ENCODE measurements at places on chromosomes 5 and 9.

GRCh38 chr5:68699966-68700365 lies 393.8 kb upstream of the SLC30A5 start:
- DNase-seq = no peak

DNA sequence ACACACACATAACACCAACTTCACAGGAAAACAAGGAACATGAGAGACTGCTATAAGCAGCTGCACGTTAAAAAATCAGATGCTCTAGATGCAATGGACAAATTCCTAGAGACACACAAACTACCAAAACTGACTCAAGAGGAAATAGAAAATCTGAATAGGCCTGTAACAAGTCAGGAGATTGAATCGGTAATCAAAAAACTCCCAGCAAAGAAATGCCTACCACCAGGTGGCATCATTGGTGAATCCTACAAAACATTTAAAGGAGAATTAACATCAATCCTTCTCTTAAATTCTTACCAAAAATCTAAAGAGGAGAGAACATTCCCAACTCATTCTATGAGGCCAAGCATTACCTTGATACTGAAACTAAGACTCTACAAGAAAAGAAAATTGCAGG lies 54.9 kb downstream of the NDST1 start:
- no peak for DNase-seq

DNA sequence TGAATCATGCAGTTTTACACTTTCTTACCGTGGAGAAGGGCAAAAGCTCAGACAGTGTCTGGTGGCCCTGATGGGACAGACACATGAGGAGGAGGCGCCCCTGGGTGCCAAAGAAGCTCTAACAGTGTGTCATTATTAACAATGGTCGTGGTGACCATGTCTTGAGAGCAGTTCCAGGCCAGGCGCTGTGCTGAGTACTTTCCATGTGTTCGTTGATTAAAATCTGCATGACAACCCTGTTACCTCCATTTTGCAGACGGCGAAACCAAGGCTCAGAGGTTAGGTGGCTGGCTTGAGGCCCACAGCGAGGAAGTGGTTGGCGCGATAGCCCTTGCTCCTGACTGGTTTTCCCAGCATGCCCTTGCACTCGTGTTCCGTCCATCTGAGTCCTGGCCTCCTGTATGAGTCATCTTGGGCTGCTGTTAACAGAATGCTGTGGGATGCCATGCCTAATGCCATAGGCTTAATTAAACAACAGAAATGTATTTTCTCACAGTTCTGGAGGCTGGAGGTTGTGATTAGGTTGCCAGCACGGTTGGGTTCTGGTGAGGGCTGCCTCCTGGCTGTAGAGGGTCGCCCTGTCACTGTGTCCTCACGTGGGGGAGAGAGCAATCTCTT lies 92.0 kb downstream of the AMBP start:
- no peak for DNase-seq

DNA sequence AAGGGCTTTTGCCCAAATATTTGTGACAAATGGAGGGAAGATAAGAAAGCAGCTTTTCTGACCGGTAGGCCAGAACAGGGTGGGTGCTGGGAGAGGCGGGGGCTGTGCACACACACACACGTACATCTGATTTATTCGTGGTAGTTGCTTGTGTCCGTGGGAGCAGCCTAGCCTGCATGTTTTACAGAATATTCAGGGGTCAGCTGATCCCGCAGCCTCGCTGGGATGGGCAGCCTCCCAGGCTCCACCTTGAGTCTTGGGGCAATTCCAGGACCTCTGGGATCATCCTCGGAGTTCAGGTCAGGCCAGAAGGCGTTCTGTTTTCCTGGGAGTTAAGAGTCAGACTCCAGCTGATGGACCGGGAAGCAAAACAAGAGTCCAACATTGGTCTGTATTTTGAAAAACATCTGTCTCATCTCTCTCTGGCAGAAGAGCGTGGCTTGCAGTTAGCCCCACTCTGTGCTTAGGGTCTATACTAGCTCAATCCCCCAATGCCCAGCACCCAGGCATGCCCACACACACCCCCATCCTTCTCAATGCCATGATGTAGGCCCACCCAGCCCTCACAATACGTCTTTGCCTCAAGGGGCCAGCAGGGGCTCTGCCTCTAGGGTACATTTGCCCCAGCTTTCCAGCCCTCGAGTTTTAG lies 210.6 kb downstream of the GOLPH3 start:
- no peak for DNase-seq

Measured in effector memory CD4-positive, alpha-beta T cell (primary cell).